ENCODE measurements at places on chromosomes 5 and 9.

- DNase-seq = no peak
Measured at GRCh38 chr5:16486711-16487111, 21.1 kb upstream of the ZNF622 start.

DNA sequence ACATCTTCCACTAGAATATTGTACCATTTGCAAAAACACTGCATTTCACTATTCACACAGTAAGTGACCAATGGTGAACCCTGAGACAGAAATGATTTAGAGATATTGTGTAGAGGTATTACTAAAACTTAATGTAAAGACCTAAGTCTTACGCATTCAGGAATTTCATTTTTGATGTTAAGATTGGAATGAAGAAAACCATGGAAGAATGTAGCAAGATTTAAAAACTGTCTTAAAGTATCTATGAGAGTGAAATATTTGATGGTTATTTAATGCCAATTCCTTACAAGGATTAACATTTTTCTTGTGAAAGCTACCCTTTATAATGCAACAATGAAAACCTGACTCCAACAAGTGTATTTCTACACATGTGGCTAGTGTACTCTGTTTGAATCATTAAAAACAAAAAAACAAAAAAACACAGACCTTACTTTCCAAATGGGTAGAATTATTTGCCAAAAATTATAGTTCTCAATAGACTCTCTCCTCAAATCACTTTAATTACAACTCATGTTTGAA is 172.0 kb downstream of the NNT start:
- no peak for DNase-seq

GRCh38 chr5:59158165-59158564 is 575.3 kb downstream of the RAB3C start:
- DNase-seq = peak; percentile 14

DNA sequence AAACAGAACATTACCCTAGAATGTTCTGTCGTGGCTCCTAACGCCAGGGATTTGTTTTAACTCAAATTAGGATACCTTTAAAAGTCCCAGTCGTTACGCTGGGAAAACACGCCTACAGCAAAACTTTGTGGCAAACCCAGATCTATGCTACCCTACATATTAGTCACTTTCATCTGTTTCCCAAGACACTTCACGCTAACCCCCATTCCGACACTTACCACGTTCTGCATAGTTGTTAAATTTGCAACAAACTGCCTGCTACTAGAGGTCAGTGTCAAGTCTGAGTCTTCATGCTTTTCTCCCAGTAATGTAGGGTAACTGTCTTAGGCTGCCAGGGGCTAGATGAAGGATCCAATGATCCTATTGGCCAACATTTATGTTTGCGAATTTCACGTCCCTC is 140.3 kb downstream of the RASEF start:
- DNase-seq = peak; percentile 28

DNA sequence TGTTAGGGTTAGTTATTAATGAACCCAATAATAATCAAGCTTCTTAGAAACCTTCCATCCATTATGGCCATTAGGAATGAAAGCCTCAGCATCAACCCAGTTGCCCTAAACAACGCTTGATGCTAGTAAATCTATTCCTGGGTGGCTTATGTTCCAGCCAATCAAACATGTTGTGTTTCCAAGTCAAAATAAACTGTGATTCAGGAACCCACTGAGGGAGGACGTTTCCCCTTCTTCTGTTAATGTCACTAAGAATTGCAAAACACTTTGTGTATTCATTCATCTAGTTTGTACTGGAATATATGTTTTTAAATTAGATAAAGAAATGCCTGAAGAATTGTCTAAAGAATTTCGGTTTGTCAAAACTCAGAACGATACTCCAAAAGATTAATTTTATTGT is 142.5 kb upstream of the MSX2 start:
- no peak for DNase-seq

- DNase-seq = no peak
Measured at GRCh38 chr9:83449166-83449565, 89.0 kb downstream of the FRMD3 start.

GRCh38 chr5:35856765-35857351 is at the start of gene IL7R:
TSS of gene IL7R (plus strand) at chr5:35856891. CDS start at chr5:35856978, 87 bp downstream.
- peak; percentile 26 for DNase-seq

DNA sequence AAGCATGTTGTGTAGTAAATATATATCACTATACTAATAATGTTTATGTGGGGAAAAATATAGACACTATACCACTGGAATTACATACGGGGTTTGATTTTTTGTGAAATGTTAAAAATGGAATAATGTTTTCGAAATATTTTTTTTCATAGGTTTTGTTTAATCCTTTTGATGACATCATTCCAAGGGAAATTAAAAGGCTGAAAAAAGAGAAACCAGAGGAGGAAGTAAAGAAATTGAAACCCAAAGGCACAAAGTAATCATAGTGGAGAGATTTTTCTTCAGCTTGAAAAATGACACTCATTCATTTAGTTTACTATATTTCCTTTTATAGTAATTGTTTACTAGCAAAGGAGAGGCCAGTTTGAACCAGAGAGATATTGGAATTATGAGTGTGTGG is 17.6 kb downstream of the CWC27 start:
- DNase-seq = no peak

GRCh38 chr9:100066539-100066938 is 32.3 kb downstream of the ERP44 start:
- peak; percentile 66 for DNase-seq

- no peak for DNase-seq
Measured at GRCh38 chr5:54363669-54364068, 53.3 kb upstream of the ARL15 start.

DNA sequence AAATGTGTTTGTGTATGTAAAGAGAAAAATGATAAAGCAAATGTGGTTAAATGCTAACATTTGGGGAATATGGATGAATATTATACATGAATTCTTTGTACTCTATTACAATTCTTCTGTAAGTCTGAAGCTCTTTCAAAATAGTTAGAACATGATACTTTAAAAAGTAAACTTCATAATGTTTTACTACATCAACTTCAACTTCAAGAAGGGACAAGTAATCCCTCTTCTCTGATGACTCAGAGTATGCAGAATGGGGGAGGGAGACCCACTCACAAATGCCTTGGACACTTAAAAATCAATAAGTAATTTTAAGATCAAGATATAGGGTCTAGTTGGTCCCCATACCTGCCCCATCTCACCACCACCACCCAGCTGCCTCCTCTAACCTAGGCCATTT is 162.4 kb downstream of the ESM1 start:
- DNase-seq = no peak

DNA sequence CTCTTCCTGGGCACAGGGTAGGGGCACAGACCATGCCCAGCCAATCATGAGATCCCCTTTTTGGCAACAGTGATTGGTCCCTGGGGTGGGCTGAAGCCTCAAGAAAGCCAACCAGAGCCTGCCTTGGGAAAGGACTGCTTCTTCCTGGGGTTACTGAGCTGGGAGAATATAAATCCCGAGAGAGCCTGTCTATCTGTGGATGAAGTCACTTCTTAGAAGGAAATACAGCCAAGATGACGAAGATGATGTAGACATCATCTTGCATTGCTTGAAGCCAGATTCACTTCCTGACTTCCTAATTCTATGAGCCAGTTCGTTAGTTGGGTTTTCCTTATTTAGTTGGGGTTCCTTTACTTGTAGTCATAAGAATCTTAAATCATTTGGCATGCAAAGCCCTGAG is 50.1 kb upstream of the PWWP2A start:
- DNase-seq = peak; percentile 94

GRCh38 chr5:113965225-113965624 is 396.6 kb upstream of the KCNN2 start:
- DNase-seq = no peak

DNA sequence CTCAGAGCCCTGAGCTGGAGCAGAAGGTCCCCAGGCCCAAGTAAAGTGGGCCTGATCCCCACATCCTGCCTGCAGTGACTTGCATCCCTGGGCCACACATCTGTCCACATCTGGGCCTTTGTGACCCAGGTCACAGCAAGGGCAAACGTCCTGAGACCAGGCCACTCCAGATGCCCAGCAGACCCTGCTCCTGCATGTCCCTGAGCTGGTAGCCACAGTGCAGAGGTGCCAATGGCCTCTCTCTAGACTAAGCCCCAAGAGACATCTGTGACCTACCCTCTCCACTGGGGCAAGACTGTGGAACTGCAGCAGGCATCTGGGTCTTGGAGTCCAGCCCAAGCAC is 2.5 kb downstream of the FLT4 start:
- DNase-seq = no peak

DNA sequence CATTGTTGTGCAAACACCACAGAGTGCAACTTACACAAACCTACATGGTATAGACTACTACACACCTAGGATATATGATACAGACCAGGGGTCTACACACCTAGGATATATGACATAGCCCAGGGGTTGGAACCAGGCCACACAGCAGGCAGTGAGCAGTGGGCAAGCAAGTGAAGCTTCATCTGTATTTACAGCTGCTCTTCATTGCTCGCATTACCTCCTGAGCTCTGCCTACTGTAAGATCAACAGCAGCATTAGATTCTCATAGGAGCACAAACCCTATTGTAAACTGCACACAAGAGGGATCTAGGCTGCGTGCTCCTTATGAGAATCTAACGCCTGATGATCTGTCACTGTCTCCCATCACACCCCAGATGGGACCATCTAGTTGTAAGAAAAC is 56.6 kb downstream of the AP3B1 start:
- DNase-seq = no peak

DNA sequence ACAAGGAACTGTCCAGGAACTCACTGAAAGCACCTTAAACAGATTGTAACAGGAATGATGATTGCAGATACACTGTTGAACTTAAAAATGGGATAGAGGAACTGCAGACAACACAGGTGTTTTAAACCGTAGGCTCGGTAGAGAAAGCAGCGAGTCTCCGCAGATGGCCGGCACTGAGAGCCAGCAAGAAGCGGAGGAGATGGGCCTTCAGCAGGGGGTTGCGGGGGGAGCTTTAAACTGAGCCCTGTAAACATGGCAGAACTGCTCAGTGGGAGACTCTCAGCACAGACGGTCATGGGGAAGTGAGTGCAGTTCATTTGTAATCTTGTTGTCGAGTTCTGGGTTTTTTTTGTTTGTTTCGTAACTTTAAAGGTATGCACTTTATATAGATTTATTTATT is 155.1 kb upstream of the OTULINL start:
- no peak for DNase-seq

DNA sequence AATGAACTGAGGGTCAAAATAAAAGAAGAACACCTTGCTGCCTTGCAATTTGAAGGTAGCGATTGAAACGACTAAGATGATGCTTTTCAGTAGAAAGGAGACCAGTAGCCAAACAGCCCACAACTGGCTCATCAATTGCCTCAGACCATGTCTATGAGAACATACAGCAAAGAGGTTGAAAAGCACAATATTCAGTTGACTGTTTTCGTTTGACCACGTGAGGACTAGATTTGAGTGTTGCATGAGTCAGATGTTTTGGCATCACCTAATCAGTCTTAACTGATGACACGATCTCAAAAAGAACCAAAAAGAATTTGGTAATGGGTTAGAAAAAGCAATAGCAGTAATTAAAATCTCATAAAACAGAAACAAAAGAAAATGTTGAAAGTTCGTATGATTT is 82.7 kb upstream of the IL7R start:
- DNase-seq = no peak

Measured in brain microvascular endothelial cell (primary cell).